ENCODE measurements at places on chromosomes 5 and 9.

- DNase-seq: no peak
These were observed 32.4 kb downstream of the LHX3 start for GRCh38 chr9:136172412-136173079.

GRCh38 chr9:124347206-124347967 is 67.9 kb downstream of the PSMB7 start:
- no peak for DNase-seq

GRCh38 chr9:130243015-130243881 is 22.3 kb upstream of the HMCN2 start:
- no peak for DNase-seq

- DNase-seq: no peak
These were observed 198.3 kb downstream of the PLK2 start for GRCh38 chr5:58261605-58262004.

GRCh38 chr5:29852329-29852728 is 1341.2 kb upstream of the CDH6 start:
- DNase-seq: no peak

DNA sequence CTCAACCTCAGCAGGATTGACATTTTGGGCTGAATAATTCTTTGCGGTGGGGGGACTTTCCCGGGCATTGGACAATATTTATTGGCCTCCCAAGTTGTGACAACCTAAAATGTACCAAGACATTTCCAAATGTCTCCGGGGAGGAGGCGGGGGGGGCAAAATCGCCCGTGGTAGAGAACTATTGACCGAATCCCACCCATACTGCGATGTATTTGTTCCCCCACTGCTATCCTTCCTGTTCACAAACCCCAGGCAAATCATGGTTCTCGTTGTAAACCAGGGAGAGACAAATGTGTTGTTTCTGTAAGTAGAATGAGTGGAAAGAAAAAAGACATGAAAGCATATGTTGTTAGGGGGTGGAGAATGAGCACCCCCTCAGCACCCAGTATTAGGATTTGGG is 141.9 kb downstream of the PSAT1 start:
- no peak for DNase-seq

DNA sequence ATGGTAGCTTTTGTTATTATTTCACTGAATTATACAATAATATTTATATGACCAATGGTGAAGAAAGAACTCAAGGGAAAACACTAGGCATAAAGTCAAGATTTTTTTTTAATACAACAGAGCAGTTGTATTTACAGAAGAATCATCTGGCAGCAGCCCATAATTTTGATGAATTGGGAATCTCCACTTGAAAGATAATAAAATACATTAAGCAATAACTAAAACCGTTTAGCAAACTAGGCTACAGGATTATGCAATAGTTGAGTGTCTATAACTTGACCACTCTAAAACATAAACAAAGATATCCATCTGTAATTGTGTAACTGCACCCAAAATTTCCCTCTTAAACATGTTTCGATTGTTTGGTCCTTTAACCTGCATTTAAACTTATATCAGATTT is 80.8 kb downstream of the SNCAIP start:
- DNase-seq: no peak
